Esophagus squamous epithelium (tissue), 5 donors: ENCODE measurements at places on chromosomes 13 and 19.

- no peak for DNase-seq
These were observed 431.3 kb upstream of the ATXN8OS start for GRCh38 chr13:69676286-69676685.

- no peak for DNase-seq
These were observed 1248.8 kb upstream of the SLC10A2 start for GRCh38 chr13:104314926-104315535.

GRCh38 chr19:14505488-14506239 is 9.7 kb upstream of the GIPC1 start:
- DNase-seq, result no peak

DNA sequence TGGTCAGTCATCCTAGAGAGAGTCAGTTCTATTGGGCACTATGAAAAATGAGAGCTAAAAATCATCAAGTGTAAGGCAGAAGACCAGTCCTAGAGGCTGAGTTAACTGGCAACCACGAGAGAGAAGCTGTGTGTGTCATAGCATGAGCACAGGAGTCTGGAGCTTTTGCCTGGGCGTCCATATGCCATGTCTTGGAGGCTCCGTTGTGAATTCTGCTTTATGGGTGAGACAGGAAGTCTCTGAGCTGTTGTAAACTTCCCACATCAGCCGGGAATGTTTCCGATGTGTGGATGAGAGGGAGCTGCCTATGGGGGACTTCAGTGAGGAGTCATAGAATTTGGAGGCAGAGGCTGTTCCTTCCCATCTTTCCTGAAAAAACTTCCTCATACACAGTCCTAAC is 120.0 kb downstream of the ITGBL1 start:
- no peak for DNase-seq
